ENCODE measurements at places on chromosomes 1 and 21.
A peak's percentile ranks its signal among the peaks of the same experiment; 100 is the strongest.

- no peak for DNase-seq
These were observed 346.7 kb downstream of the USP25 start for GRCh38 chr21:16076465-16076864.

GRCh38 chr1:207319199-207319598 is 2.3 kb upstream of the CD55 start:
- DNase-seq = no peak

DNA sequence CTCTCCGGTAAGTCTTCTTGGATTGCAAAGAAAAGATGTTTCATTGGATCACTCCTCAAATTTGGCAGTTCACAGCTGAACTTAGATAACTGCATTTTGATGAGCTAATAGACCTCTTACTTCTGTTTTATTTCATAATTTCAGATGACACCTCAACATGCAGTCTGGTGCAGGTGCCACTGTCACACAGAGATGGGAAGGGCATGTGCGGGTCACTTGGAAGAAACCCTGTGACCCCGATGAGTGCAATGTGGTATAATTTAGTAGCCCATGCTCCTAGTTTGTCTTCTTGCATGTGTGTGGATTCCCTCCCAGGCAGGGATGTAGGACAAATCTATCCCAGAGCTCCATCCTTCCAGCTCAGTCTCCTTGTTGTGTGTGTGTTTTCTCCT is 481 bp upstream of the SLAMF1 start:
- no peak for DNase-seq

- peak; percentile 40 for DNase-seq
These were observed 492 bp downstream of the FOXO6 start for GRCh38 chr1:41361495-41362356.

DNA sequence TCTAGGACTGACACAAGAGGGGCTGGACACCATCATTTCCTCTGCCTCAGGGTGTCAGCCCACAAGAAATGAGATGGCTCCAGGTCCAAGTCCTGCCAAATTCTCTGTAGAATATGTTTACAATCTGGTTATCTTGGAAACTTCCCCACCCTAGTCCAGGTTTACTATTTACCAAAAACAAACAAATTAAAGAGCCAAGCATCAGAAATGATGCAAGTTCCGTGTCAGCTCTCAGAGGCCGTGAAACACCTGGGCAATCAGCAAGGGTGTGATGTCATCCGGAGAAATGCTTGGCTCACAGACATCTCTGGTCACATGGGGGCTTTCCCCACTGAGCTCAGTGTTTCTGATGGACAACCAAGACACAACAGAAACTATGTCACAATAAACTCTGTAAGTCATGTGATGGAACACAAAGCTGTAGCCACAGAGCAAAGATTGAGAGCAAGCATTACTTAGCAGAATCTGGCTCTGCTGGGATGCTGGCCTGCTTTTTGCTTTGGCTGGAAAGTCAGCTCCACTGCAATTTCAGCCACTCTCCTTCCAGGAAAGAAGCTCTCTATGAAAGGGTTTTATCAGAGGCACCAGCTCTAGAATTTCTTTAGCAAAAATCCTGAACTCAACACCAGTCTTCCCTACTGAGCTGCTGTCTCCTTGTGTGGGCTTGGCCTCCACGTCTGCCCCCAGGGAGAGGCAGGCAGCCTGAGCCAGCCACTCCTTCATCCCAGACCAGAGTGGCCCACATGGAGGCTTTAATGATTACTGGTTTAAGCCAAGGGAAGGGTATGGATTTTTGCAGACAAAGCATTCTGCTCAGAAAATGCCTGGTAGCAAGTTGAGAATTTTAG is 55.9 kb downstream of the NENF start:
- DNase-seq = peak; percentile 27

DNA sequence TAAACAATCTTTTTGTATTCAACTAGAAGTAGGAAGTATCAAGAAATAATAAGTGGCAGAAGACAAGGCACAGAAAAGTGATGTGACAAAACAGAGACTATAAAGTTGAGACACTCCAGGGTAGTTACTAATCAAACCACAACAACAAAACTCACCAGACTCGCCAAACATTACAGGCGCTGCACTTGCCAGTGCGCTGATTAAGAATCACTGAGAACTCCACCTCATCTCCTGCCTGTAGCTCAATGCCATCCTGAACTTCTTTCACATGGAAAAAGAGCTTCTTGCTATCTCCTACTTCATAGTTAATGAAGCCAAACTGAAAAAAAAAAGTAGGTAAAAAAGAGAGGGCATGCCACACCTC is 2.8 kb upstream of the NRAS start:
- DNase-seq = no peak

GRCh38 chr1:78678324-78678723 is 28.7 kb downstream of the IFI44 start:
- peak; percentile 12 for DNase-seq

DNA sequence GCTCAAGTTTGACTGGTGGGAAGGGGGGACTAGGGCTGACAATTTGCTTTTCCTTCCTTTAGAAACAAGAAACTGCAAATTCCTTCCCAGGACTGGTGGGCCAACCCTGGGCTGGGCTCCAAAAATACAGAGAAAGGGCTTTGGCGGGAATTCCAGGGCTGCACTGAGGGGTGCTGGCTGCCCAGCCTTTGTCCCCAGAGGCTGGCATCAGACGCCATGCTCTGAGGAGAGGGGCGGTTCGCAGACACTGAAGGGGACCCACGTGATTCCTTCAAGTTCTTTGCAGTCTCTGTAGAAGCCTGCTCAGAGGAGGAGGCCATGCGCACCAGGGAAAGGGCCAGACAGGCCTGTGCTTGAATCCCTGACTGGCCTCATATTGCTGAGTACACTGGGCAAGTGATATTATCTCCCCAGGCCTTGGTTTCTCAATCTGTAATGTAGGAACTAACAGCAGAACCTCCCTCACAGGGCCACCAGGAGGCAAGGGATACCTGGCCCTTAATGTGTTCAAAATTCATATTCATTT is 119.5 kb downstream of the EPHB2 start:
- no peak for DNase-seq

GRCh38 chr1:67429528-67430357 is 459 bp downstream of the SERBP1 start:
- DNase-seq = peak; percentile 32

DNA sequence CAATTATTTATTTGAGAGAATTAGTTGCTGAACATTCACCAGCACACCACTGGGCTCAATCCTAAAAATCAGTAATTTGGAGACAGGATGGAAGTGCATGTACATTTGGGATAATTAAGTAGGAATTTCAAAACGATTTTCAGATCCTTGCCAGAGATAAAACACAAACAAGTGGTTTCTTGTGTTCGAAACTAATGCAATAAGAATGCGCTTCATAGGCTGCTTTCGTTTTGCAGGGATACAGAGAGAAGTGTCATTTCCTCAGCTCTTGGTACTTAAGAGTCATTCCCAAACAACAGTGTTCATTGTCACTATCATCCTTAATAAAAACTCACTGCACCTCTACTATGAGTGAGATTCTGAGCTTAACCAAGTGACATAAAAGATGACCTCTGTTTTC is 20.6 kb upstream of the USP24 start:
- no peak for DNase-seq

DNA sequence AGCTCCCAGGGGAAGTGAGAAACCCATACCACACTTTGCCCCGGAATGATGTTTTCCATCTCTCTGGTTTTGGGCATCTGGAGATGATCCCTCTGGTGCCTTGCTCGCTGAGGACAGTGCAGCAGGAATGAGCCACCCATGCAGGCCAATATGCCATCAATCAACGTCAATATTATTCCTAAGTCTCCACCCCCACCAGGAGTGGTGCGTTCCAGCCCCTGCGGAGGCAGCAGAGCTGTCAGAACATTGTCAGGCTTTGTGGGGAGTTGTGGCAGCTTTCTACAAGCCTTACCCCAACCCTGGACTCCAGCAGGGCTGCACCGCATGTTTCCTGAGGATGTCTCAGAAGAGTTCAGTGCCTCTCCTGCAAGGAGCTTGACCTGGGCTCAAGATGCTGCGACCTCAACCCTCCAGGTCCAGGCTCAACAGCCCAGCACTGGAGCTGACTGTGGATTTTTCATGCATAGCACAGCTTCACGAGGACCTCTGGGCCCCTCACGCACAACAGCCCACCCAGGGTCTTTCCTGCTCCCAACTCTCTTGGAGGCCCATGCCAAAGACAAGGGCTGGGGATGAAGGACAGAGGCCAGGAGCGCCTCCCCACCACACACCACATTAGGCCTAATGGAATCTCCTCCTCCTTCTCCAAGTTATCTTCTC is 67.5 kb downstream of the PSMG1 start:
- no peak for DNase-seq

- no peak for DNase-seq
These were observed 42.3 kb downstream of the NVL start for GRCh38 chr1:224287714-224288113.

- DNase-seq = peak; percentile 72
These were observed 40.2 kb downstream of the FASLG start for GRCh38 chr1:172699111-172699510.

DNA sequence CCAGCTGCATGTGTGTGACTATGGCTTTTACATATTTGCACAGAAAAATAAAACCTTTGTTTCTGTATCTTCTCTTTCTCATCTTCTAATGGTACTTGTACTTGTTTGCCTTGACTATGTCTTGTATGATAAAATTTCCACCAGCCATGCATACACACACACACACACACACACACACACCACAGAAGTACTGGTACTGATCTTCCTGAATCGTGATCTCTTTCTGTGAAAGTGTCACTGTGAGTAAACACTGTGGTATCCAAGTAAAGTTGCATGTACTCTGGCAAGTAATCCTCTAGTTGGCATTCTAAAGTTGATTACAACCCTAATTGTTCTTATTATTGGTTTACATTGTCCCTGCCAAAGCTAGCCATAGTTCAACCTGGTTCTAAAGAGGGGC is 176.7 kb downstream of the CRB1 start:
- DNase-seq = no peak

- DNase-seq = no peak
These were observed 58.5 kb downstream of the SLC45A1 start for GRCh38 chr1:8376358-8376840.

DNA sequence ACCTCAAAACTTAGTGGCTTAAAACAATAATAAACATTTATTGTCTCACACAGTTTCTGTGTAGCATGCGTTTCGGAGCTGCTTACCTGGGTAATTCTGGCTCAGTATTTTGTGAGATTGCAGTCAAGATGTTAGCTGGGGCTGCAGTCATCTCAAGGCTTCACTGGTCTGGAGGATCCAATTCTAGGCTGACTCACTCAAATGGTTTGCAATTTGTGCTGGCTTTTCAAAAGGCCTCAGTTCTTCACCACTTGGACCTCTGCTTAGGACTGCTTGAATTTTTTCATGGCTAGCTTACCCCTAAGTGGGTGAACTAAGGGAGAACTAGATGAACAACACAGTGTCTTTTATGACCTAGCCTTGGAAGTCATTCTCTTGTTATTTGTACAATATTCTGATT is 21.0 kb downstream of the XPR1 start:
- DNase-seq = no peak

Data from activated naive CD8-positive, alpha-beta T cell treated with anti-CD3 and anti-CD28 coated beads for 36 hours (primary cell).